ENCODE measurements at places on chromosomes 12 and 14.

DNA sequence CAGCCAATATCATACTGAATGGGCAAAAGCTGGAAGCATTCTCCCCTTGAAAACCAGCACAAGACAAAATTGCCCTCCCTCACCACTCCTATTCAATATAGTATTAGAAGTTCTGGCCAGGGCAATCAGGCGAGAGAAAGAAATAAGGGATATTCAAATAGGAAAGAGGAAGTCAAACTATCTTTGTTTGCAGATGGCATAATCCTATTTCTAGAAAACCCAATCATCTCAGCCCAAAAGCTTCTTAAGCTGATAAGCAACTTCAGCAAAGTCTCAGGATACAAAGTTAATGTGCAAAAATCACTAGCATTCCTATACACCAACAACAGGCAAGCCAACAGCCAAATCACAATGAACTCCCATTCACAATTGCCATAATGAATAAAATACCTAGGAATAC, 21.0 kb upstream of the ANP32D start:
- no peak for DNase-seq

- DNase-seq, result no peak
Measured at GRCh38 chr12:25025260-25025659, 76.4 kb upstream of the BCAT1 start.

DNA sequence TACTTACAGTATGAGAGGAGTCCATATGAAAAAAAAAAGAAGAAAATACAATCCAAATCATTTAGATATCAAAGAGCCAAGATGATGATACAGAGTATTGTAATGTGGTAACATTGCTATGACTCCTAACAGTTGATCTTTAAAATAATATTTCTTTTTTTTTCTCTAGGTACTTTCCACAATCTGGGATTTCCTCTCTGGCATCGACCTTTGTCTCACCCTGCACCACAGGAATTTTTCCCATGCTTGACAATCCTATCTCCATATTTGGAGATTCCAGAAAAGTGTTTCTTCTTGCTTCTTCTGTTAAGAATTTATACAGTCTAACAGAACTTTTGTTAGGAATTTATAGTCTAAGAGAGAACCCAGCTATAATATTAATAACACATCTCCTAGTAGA, 184.4 kb downstream of the ITPR2 start:
- DNase-seq, result no peak

DNA sequence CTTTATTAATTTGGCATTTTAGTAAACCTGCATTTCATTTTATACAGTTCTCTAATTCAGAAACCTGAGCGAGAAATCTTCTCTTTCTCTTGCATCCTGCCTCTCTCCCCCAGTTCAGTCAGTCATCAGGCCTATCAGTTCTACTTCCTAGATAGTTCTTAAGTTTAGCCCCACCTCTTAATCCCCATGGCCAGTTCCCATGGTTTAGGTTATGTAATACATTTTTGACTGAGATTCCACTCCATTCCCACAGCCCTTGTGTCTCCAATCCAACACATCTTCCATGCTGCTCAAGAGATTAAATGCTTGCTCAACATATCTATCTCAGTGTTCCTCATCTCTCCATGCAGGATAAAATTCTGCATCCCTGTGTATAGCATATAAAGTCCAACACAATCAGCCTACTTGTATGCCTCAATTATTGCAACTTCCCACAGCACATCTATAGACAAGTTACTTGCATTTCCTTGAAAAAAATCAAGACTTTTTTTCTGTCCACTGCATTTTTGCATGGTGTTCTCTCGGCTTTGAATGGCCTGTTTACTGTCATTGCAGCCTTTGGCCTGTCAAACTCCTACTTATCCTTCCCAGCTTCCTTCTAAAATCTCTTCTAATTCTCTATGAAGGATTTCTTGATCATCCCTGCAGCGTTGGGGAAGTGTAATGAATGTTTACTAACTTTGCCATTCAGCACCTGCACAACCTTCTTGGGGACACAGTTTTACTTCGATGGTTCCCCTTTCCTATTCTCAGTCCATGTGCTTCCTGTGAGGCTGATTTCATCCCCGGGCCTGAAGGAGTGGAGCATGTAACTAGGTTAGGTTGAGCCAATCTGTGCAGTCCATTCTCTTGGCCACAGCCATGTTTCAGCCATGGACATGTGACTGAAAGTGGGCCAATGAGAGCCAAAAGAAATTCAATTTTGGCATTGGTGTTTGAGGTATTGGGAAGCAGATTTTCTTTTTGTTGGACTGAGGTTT, 80.8 kb downstream of the DACT1 start:
- DNase-seq, result no peak

- DNase-seq, result no peak
Measured at GRCh38 chr14:95362138-95362494, 42.4 kb upstream of the CLMN start.

- no peak for DNase-seq
Measured at GRCh38 chr14:91291786-91292405, 47.4 kb upstream of the GPR68 start.

DNA sequence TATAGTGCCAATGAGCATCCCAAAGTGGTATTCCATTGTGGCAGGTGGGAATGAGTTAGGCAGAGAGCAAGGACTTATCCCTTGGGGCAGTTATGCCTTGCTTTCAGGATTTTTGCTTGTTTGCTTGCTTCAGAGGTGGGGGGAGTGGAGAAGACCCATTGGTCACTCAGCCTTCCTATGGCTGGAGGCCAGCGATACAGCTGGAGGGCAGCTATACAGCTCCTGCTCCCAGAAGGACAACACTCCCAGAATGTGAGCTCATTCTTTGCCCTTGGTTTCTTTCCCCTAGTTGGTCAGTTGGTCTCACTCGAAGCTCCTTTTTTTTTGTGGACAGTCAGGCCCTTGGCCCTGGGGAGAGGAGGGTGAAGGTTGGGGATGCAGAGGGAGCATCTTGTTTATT, 14.5 kb downstream of the KRT83 start:
- DNase-seq, result no peak

DNA sequence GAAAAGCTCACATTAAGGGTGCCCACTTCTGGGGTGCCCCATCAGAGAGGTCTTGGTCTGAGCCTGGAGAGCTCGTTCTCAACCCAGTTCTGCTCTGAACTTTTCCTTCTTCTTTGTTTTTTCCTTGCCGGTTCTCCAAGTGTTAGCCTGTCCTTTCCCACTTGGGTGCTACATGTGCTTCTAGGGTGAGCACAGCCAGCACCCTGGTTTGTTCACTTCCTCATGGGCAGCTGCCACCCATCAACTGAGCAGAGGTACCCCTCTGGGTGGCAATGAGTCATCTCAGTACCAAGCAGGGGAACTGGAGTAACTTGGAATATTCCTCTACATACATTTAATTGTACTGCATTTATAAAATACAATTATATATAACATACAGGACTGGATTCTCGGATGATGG, 3.9 kb upstream of the SYNE3 start:
- DNase-seq, result no peak

- DNase-seq, result no peak
Measured at GRCh38 chr12:92505254-92506231, 197.2 kb upstream of the PLEKHG7 start.

DNA sequence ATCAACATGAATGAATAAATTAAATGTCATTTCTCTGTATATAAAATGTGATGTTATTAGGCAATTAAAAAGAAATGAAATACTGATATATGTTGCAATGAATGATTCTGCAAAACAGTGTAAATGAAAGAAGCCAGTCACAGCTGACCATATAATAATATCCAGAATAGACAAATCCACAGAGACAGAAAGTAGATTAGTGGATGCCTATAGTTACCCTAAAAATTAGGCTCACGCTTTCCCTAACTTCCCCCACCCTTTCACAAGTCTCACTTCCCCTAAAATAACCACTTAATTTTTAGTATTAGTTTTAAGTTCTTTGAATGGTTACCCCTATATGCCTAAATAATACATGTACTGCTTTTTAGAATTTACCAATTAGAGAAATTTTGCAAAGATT, 348.9 kb upstream of the FAR2 start:
- no peak for DNase-seq

DNA sequence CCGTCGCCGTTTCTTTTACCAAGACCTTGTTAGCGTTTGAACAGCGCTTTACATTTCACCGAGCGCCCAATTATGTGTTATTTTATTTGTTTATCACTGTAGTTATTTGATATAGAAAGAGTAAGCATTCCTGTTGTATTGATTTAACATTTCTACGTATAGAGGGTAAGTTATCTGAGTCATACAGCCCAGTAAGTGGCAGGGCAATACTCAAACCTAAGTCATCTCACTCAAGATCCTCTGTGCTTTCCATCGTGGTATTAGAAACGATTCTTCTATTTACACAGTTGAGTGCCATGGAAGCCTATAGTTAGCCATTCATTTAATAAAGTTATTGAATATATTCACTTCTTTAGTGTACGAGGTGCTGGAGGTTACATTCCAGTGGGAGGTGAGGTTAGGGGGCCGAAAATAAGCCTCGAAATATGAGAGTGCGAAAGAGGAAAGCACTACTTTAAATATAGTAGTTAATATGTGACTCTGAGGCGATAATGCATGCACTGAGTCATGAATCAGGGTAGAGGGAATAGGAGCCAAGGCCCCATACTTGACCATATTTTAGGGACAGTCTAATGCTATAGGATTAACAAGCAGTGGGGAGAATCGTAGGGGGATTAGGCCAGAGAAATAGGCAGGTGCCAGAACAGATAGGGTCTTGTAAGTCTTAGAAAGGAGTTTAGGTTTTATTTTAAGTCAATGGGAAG, 629 bp downstream of the RAD51AP1 start:
- DNase-seq, result no peak

GRCh38 chr14:104891664-104892530, 26.8 kb downstream of the CEP170B start:
- DNase-seq, result no peak

DNA sequence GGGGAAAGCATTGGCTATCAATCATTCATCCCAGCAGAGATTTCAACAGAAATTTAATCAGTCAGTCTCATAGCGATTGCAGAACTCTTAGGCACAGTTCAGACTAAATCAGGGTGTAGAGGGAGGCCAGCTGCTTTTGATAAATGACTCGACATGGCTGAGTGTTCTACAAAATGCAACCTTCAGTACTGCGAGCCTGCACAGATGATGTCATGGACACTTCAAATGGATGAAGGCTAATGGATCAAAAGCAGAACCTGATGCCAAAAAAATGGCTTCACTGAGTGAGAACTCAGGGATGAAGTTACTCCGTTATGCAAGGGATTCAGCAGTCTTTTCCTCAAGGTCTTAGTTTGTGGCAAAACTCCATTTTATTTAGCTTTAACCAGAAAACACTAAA, 167.3 kb downstream of the DACT1 start:
- DNase-seq, result no peak

DNA sequence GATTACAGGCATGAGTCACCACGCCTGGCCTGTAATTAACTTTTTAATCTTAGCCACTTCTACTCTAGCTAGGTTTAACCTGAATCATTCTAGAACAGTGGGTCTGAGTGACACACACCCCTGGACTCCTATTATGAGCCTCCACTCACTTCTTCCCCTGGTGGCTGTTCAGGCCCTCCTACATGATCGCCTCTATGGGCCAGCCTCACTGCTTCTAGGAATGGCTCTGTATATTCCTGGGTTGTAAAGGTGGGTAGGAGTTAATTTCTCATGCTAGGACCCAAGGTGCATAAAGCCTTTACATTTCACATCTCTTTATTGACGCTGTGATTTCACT, 8.0 kb upstream of the RNU6-8 start:
- no peak for DNase-seq

- no peak for DNase-seq
Measured at GRCh38 chr12:32265456-32265855, 133.9 kb upstream of the FGD4 start.

- DNase-seq, result no peak
Measured at GRCh38 chr14:20219033-20219432, 4.5 kb upstream of the OR11H6 start.

GRCh38 chr14:36585100-36585499, 2.7 kb upstream of the NKX2-8 start:
- DNase-seq, result no peak

DNA sequence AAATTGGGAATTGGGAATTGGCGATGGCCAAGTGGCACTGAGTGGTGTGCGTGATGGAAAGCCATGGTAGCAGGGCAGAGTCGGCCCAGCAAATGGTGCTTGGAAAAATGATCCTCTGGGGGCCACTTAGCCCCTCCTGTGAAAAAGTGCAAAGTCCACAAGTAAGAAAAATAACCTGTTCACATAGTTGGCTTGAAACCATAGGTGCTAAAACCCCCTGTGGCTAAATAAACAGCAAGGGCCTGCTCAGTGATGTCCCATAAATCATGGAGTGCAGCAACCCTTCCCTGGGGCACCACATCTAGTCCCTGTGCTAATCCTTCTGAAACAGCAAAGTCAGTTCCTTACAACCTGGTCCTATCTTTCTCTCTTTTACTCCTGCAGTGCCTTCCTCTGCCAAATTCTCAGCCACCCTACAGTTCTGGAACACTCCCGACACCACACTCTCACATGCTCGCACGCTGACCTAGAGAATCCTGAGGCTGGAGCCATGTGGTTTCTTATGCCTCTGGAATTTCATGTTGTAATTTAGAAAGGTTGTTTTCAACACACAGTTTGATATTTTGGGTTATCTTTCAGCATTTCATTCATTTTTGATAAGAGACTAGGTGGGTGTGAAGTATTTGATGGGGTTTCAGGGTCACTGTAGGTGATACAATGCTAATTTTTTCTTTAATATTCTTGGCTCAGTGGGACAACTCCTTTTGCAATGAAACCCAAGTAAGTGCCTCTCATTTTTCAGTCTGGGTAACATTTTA, 123.6 kb downstream of the SMOC1 start:
- DNase-seq, result no peak

GRCh38 chr12:94644141-94644979, 6.0 kb downstream of the TMCC3 start:
- DNase-seq, result no peak

- DNase-seq, result no peak
Measured at GRCh38 chr14:64688031-64688430, 16.2 kb upstream of the PLEKHG3 start.

DNA sequence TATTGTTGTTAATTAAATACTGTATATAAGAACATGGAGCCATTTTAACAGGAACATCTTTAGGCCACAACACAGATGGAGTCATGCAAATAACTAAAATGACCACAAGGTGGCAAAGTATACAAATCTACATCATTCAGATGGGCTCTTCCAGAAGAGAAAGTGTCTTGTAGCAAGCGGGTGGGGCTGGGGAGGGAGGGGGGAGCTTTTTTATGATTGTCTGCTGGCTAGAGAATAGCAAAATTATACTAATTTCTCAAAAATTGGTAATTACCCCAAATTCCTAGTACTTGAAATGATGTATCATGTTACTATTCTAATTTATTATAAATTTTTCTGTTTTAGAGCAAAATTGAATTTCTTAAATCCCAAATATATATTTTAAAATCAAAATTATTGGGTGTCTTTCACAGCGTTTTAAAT, 378.7 kb downstream of the PRKD1 start:
- DNase-seq, result no peak

DNA sequence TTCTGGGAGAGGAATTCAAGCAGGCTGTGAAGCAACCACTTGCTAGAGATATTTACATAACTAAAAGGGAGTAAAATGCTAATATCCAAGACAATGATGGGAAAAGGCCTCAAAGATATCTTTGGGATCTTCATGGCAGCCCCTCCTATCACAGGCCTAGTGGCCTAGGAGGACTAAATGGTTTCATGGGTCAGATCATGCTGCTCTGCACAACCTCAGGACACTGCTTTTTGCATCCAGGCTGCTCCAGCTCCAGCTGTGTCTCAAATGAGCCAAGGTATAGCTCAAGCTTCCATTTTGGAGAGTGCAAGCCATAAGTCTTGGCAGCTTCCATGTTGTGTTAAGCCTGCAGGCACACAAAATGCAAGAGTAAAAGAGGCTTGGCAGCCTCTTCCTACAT, 195.6 kb upstream of the SSTR1 start:
- DNase-seq, result no peak

- no peak for DNase-seq
Measured at GRCh38 chr12:101877806-101878242, 444 bp downstream of the DRAM1 start.

- DNase-seq, result no peak
Measured at GRCh38 chr12:112616469-112617152, 174.9 kb upstream of the RPH3A start.

Data from stimulated activated CD8-positive, alpha-beta memory T cell treated with anti-CD3 and anti-CD28 coated beads, Interleukin-7, amount 100 ng/mL, for 48 hours (primary cell).